ENCODE measurements at places on chromosomes 13 and 19. TPM values are rescaled to one million over a fixed set of nuclear protein-coding genes. Genes with fewer than 3 reads are reported as not detected.

Gene IZUMO2
- not detected for total RNA-seq

Gene SH2D3A
- 8.7 TPM for total RNA-seq

DNA sequence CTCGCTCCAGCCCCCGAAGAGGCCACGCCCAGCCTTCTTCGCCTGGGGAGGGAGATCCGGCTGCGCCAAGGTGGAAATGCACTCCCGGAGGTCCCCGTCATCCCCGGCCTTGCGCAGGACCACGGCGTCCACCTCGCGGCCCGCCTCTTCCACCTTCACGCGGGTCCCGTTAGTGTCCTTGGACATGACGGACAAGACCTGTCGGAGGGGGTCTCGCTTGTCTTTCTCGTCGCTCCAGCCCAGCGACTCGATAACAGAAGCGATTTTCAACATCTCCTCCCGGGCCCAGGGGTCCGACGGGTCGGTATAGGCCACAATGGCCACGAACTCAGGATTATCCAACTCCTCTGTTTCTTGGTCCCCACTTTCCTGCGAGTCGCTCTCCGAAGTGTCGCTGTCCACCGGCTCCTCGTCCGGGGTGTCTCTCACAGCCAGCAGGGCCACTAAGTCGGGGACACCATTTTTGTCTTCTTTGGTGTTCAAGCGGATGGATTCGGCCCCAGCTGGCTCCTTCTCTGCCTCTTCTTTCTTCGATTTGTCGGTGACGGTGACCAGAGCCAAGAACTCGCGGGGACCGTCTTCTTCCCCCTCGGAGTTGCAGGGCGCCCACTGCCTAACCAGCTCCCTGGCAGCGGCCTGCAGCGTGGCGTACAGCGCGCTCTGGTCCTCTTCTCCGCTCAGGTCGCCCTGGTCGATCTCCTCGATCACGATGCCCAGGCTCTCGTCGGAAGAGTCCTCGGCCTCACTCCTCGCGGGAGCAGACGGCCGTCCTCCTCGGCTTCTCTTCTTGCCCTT lies 1.3 kb downstream of the PNMA8B start:
- no peak for DNase-seq

GRCh38 chr19:51799034-51799773 lies 4.2 kb downstream of the FPR3 start:
- DNase-seq: no peak

Gene ZNF439
- total RNA-seq: 4.3 TPM

DNA sequence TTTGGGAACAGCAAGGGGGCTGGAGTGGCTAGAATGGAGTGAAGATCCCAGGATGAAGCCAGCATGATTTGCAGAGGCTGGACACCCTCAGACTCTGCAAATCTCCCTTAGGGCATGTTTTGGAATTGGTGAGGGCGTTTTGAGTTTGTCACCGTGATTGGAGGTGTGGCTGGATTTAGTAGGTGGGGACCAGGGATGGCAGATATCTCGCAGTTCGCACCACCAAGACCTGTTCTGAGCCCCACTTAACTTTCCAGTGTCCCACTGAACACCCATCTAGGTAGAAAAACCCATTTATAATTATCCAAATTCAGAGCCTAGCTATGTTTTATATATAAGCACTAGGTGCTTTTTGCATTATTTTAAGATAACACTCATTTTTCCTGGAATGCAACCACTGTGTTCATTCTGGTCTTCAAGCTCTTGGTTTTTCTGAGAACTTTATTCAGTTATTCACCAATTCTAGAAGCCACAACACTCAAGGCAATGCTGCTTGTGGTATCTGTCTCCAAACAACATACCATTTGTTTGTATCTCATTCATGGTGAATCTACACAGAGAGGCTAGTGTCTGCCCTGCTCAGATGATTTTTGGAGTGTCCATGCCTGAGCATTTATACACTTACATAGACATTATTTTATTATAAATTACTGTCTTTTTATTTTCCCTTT lies 3.0 kb upstream of the NANOS2 start:
- no peak for DNase-seq

Gene PABPC3
- 0.39 TPM for total RNA-seq

Gene GDF15
- not detected for total RNA-seq

Gene SPACA4
- total RNA-seq: not detected

Gene SIN3B
- total RNA-seq: 40.5 TPM

GRCh38 chr19:31152906-31153305 lies 196.3 kb downstream of the TSHZ3 start:
- no peak for DNase-seq

- peak; percentile 63 for DNase-seq
These were observed 9.4 kb downstream of the SIRT6 start for GRCh38 chr19:4172861-4173473.

Gene ERICH4
- total RNA-seq: not detected

GRCh38 chr13:49064476-49064875 lies 88.8 kb downstream of the FNDC3A start:
- DNase-seq: no peak

- peak; percentile 60 for DNase-seq
These were observed 3.4 kb downstream of the BBC3 start for GRCh38 chr19:47227352-47228167.

DNA sequence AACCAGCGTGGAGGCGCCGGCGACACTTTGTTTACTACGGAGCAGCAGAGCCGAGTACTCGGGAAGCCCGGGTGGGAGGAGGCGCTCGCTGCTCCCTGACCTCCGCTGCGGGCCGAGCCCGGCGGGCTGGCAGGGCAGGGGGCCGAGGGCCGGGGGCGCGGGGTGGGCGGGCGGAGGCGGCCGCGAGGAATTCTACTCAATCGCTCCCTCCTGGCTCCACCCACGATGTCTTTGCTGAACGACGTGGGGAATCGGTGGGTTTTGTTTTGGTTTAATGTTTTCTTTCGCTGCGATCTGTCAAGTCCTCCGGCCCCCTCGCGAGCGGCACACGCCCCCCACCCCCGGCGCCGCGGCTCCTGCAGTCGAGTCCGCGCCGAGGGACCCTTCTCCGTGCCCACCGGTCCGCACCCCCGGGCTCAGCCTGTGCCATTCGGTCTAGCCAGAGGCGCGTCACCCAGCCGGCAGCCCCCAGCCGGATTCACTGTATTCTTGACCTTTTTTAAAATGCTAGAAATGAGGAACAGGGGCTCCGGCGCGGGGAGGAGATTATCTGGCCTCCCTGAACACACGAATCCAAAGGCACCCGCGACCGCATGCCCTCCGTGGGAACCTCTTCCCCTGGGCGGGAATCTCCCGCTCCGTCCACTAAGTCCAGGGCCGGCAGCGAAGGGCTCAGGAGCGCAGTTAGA lies 636 bp upstream of the FOXO1 start:
- DNase-seq: peak; percentile 16

DNA sequence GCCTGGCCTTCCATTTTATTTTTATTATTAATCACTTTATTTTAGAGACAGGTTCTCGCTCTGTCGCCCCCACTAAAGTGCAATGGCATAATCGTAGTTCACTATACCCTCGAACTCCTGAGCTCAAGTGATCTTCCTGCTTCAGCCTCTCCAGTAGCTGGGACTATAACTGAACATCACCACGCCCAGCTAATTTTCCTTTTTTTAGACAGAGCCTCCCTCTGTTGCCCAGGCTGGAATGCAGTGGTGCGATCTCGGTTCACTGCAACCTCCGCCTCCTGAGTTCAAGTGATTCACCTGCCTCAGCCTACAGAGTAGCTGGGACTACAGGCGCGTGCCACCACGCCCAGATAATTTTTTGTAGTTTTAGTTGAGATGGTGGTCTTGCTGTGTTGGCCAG lies 6.7 kb upstream of the PAN3 start:
- no peak for DNase-seq

- DNase-seq: no peak
These were observed 44.0 kb downstream of the C13orf46 start for GRCh38 chr13:113929628-113930615.

GRCh38 chr13:34000955-34001354 lies 183.0 kb downstream of the RFC3 start:
- DNase-seq: no peak

Gene KLK2
- 0.44 TPM for total RNA-seq

Gene TEX26
- total RNA-seq: not detected

Gene S1PR2
- 10.1 TPM for total RNA-seq

DNA sequence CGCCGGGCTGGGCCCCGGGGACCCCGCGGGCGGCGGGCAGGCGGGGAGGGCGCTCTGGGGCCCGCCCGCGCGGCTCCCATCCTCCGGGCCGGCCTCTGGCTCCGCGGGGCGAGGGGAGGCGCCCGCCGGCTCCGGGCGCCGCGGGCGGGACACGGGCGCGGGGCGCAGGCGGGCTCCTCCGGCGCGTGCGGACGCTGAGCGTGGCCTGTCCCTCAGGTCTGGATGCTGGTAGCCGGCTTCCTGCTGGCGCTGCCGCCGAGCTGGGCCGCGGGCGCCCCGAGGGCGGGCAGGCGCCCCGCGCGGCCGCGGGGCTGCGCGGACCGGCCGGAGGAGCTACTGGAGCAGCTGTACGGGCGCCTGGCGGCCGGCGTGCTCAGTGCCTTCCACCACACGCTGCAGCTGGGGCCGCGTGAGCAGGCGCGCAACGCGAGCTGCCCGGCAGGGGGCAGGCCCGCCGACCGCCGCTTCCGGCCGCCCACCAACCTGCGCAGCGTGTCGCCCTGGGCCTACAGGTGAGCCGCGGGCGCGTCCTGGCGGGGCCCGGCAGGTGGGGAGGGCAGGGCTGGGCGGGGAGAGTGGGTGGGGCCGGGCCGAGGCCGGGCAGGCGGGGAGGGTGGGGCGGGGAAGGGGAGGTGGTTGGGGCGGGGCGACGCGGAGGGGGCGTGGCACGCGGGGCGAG lies 420 bp downstream of the IL17D start:
- DNase-seq: peak; percentile 69

All from activated T-helper 2 cell treated with anti-CD3 and anti-CD28 coated beads, Interferon-gamma antibody, Interleukin-2, Interleukin-4, amounts not matched to agents 10 μg/mL and 5 μg/mL and 100 μg/mL, durations not matched to agents 14 hours and 24 hours and 36 hours (primary cell).